ENCODE measurements at places on chromosomes 6 and 20. TPM values are rescaled to one million over a fixed set of nuclear protein-coding genes. Genes with fewer than 3 reads are reported as not detected.

Gene BMP7
- total RNA-seq, result 17.1 TPM

GRCh38 chr6:41570259-41570615, 24.1 kb downstream of the FOXP4 start:
- DNase-seq, result no peak

- no peak for DNase-seq
Measured at GRCh38 chr6:112504621-112505020, 157.5 kb downstream of the RFPL4B start.

Gene CFAP61
- 2.4 TPM for total RNA-seq

- DNase-seq, result no peak
Measured at GRCh38 chr6:40400738-40401137, 186.4 kb downstream of the LRFN2 start.

GRCh38 chr6:156689656-156690055, 87.5 kb upstream of the ARID1B start:
- DNase-seq, result no peak
